ENCODE measurements at places on chromosomes 6 and 20.

GRCh38 chr6:20511852-20512251 lies 22.4 kb upstream of the CDKAL1 start:
- DNase-seq: no peak

DNA sequence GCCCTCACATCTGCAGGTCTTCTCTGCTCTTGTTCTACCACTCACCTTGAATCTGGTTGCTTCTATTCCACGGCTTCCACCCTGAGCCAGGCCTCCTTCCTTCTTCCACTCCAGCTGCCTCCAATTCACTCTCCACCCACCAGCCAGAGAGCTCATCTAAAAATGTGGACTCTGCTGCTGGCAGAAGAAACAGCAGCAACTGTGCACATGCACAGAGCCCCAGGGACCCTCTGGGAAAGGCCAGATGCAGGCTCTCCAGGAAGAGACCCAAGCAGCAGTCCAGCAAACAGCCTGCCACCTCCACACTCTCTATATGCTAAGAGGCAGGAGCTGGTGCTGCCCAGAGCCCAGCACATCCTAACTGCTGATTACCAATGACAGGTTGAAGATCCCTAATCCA lies 162.6 kb upstream of the TOP1 start:
- no peak for DNase-seq

DNA sequence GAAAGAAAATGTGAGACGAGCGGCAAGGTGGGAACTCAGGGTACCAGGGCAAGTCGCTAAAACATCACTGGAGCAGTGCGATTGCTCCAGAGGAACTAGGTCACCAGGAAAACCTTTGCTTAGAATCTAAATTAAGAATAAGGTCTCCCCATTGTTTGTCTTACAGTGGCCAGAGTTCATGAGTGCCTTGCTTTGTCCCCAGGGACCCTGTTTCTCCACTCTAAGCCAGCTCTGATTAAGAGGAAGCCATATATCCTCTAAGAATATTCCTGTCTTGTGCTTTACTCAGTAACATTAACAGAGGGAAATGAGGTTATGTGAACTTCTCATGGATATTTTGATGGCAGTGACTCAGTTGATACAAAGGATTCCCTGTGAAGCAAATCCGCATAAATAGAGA lies 305.8 kb downstream of the CD83 start:
- DNase-seq: no peak

GRCh38 chr6:108557494-108558371 lies 3.0 kb upstream of the FOXO3 start:
- DNase-seq: peak; percentile 58

DNA sequence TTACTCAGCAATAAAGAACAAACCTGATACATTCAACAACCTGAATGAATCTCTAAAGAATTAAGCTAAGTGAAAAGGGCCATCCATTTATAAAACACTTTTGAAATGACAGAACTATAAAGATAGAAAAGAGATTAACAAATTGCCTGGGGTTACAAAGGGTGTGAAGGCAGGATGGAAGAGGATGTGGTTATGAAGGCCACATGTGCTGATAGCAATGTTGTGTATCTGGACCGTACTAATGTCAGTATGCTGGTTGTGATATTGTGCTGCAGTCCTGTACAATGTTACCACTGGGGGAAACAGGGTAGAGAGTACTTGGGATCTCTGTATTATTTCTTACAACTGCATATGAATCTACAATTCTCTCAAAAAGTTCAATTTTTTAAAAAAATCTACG lies 36.4 kb downstream of the ELOVL5 start:
- DNase-seq: no peak

DNA sequence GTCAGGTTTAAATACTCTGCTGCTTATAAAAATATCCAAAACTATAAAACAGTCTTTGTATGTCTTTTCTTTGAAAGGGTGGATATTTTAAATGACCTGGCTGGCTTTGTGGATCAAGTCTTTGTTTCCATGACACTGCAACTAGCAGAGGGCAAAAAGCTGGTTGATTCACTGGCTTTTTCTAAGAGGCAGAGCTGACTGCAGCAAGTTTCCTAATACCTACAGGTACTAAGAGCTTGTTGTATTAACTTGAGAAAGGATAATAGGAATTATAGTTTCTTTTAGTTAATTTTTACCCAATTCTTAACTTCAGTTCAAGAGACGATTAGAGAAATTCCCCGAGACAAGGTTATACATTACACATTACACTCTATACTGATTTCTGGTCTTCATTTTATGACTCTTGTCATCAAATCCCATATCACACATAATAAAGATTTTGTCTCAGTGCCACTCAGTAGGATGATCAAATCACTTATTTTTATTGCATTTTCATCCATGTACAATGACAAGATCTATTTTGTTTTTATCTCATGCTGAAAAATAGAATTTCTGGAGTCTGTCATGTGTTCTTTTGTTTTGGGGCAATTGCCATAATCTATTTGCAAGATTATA lies 120.1 kb upstream of the RIMS1 start:
- no peak for DNase-seq

- no peak for DNase-seq
Observed at GRCh38 chr6:157867981-157868380, 44.9 kb downstream of the SNX9 start.

- DNase-seq: no peak
Observed at GRCh38 chr6:104017410-104018381, 842.0 kb downstream of the HACE1 start.

- no peak for DNase-seq
Observed at GRCh38 chr6:54294965-54295532, 13.2 kb upstream of the TINAG start.

DNA sequence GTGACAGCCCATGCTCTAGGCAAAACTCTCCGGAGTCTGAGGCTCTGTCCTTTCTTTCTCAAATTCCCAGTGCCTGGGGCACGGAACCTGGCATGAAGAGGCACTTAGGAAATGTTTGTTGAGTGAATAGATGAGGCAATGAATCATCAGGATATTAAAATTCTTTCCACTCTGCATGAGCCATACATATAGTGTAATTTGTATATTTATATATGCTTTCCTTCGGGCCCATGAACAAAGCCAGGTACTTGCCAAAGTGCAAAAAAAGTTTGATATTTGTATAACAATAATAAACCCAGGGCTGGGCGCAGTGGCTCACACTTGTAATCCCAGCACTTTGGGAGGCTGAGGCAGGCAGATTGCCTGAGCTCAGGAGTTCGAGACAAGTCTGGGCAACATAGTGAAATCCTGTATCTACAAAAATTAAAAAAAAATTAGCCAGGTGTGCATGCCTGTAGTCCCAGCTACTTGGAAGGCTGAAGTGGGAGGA lies 212.3 kb upstream of the ZNF217 start:
- no peak for DNase-seq

DNA sequence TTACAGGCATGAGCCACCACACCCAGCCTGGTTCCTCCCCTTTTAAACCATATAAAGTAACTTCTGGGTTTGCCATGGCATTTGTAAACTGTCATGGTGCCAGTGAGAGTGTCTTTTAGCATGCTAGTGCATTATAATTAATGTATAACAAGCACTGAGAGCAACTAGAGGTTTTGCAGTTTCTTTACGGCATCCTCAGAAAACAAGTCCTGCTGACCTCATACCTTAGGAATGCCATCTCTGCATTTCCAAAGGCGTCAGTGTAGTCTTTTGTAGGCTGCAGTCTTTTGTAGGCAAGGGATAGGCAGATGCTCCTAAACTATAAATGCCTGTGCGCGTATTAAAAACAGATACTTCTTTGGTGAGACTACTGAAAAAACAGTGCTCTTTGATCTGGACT lies 75.0 kb upstream of the EZR start:
- no peak for DNase-seq

DNA sequence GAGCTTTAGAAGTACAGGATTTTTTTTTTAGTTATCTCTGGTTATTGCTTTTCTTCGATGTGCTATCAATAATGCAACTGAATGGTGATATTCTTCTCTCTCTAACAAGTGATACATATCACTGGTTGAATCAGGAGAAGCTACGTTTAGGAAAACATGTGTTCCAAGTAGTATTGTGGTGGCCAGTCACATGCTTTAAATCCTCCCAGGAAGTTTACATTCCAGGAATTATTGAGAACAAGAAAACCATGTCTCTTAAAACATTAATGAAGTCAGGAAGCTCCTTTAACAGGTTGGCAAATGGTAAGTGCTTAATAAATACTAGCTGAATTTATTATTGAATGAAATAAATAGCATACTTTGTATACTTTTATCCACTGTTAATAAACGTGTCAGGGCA lies 371.1 kb downstream of the BCKDHB start:
- DNase-seq: no peak

DNA sequence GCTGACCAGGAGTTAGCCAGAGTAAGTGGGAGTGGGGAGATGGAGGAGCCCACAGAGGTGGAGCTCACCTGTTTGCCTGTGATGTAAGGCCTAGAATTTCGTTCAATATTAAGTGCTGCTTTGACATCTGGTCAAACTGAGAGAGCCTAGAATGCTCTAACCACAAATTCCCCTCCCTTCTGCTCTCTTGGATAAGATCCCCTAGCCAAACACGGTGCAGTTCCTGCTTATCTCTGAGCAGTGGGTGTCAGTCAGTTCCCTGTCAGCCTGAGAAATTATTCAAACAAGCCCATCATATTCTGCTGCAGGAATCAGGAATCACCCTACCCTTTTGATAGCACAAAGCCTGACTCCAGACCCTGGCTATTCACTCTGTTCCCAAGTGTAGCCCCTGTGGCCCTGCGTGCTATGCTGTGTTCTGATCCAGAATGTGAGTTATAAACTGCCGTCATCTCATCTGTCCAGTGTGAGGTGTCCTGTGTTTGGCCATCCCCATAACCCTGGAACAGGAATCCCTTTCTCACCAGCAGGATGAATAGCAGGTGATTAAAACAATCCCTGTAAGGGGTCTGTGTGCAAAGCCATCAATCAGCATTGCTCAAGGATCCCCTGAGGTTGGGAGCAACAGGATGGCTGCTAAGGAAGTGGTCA lies 31.8 kb upstream of the ZNF133 start:
- DNase-seq: no peak

GRCh38 chr6:141123049-141123448 lies 1009.7 kb upstream of the GJE1 start:
- DNase-seq: no peak

- no peak for DNase-seq
Observed at GRCh38 chr6:218153-219018, 73.9 kb upstream of the DUSP22 start.

DNA sequence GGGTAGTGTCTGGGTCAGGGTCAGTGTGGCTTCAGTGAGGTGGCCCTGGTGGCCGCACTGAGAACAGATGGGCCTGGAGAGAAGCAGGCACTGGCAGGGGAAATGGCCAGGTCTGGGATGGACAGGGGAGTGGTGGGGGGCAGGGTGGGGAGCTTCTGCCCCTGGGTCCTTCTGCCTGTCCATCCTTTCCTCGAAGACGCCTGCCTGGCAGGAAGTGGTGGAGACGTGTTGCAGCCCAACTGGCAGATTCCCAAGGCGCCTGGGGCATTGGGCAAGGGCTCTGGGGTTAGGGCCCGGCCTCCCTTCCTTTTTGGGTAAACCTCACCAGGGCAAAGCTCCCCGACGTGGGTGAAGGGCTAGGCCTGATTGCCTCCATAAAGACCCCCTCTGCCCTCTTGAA lies 10.4 kb downstream of the SRC start:
- DNase-seq: no peak

DNA sequence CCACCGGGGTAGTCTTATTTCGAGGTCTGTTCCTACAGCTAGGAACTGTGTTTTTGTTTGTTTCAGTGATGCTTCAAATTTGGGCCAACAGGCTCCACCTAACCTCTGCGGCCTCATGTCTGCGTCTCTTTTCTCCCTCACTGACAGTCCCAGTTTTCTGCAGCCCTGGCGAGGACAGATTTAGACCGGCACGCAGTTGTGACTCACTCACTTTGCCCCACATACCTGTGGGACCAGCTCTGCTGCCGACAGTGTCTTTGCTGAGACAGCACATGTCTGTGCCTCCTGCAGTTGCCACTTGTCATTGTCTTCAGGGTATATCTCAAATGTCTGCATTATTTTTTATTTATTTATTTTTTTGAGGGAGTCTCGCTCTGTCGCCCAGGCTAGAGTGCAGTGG lies 29.2 kb downstream of the OSBPL2 start:
- no peak for DNase-seq

DNA sequence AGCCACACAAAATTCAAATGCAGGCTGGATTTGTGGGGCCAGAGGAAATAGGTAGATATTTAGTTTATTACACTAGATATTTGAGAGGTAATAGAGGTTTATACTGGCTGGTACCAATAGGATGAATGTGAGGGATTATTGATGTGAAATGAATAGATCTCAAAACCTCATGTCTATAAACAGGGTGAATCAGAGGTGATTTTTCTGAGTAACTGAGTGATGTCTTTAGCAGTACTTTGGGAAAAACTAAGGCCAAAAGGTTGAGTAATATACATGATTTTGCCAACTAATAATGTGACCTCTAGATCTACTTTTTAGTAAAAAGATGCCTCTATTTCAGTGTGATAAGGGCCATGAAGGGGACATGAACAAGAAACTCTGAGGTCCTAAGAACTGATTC lies 86.8 kb downstream of the HAO1 start:
- no peak for DNase-seq

- DNase-seq: no peak
Observed at GRCh38 chr6:149084026-149084425, 233.5 kb upstream of the TAB2 start.

GRCh38 chr6:5270093-5270680 lies 8.9 kb downstream of the FARS2 start:
- no peak for DNase-seq

DNA sequence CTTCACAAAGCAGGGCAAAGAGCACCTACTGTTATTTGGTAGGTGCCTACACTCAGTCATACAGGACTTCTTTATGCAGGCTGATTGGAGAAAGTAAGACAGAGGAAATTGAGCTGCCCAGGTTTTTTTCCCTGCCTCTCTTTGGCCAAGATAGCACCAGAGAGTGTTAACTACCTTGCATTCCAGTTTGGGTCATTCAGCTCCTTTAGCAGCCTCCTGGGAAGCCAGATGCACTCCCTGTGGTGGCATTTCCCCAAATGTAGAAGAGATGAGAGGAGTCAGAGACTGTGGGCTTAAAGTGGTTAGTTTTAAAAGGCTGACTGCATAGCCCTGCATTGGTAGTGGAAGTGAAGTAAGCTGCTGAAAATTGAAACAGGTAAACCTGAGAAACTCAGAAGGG lies 358.4 kb downstream of the BCKDHB start:
- no peak for DNase-seq

DNA sequence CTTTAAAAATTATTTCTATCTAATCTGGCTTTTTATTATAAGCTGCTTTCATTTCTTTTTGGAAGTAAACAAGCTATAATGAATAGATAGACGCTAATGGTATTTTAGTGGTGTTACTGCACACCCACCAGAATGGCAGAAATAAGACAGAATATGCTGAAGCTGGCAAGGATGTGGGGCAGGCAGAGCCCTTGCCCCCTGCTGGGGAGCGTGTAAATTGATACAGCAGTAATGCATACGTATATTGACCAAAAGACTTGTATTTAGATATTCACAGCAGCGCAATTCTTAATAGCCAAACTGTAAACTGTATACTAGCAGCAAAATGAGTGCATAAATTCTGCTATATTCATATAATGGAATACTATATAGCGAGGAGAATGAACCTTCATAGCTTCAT lies 35.3 kb downstream of the TMEM181 start:
- DNase-seq: no peak

- DNase-seq: no peak
Observed at GRCh38 chr6:125252891-125253290, 48.9 kb downstream of the HDDC2 start.

- no peak for DNase-seq
Observed at GRCh38 chr20:44186674-44187053, 324 bp downstream of the JPH2 start.
